ENCODE measurements at places on chromosomes 5 and 9.

- DNase-seq = no peak
These were observed 791.4 kb upstream of the CTNND2 start for GRCh38 chr5:12695651-12696050.

DNA sequence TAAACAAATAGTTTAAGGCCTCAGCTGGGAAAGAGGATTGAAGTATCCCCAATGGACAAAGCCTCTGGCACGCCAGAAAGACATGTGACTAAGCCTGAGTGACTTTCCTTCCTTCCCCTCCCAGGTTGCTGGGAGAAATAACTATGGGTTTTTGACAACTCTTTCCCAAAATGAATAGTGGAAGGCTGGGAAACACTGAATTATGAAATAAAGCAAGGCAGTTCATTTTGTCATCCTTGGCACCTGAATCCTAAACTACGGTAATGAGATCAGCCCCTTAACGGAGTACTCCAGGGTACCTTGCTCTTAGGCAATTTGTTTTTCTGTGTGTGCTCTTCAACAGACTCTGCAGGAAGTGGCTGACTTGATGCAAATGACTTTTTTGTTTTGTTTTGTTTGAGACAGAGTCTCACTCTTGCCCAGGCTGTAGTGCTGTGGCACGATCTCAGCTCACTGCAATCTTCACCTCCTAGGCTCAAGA lies 75.2 kb downstream of the LMNB1 start:
- DNase-seq = no peak

- DNase-seq = no peak
These were observed 76.1 kb downstream of the HMHB1 start for GRCh38 chr5:143887903-143888665.

- no peak for DNase-seq
These were observed 189.8 kb downstream of the TLE1 start for GRCh38 chr9:81499594-81499993.

GRCh38 chr5:107184871-107185270 lies 485.9 kb downstream of the EFNA5 start:
- no peak for DNase-seq

DNA sequence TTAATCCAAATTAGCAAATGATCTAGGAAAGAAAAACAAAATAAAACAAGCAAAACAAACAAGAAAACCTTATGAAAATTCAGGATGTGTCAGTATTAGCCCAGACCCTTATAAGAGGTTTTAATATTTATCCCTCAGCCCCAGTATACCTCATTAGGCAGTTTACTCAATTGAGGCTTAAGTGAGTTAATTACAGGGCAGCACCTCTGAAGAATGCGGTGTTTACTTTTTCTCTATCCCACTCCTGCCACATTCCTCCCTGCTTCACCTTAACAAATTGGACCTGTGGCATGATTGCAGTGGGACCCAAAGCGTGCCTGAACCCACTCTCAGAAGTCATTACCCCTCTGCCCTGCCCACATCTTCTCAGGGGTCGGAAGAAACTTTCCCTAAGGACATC lies 67.1 kb downstream of the SIL1 start:
- DNase-seq = no peak

DNA sequence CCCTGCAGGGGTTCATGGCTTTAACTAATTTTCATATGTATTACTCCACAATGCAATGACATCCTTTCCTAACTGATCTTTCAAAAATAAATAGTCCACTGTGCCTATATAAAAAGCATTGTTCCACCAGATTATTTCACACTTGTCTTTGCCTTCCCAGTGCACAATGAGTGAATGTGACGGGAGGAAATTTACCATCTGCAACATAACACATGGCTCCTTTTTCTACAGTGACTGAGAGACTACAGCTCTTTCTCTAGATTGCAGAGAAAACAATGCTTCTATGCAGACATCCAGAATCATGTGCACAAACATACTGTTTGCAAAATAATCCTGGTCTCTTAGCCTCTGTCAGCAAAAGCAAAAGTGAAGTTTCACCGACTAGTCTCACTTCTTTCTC lies 483.7 kb upstream of the PIK3R1 start:
- DNase-seq = no peak

DNA sequence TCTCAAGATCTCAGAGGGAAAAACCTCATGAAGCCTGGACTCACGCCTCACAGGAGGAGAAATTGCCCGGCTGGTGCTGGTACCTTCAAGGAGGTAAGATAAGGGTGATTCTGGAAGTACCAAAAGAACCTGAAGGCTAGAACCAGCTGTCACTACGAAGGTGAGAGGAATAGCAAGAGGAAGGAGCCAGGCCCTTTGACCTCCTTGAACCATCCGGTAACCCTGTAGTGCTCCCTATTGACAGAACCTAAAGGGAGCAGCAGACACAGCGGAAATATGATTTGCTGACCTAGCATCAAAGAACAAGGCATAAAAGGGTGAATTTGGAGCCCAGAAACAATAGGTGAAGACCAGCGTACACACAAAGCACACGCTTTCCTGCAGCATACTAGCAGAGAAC lies 92.2 kb downstream of the DOCK8 start:
- no peak for DNase-seq

DNA sequence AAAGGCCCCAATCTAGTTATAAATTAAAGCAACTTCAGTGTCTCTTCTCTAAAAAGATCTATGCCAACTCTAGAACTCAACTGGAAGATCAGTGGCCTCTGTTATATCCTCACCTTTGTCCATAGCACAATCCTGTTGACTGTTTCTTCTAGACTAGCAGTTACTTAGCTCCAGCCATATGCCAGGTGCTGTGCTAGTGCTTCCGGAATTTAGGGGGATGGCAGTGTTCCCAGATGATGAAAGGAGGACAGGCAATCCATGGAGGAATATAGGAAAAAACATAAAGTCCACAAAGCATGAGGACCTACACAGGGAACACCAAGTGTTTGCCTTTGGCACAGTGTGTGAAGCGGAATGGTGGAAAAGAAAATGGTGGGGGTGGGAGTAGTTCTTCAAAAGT lies 214.3 kb downstream of the MAPKAP1 start:
- no peak for DNase-seq

GRCh38 chr9:112169368-112169767 lies 5.7 kb downstream of the SUSD1 start:
- no peak for DNase-seq

DNA sequence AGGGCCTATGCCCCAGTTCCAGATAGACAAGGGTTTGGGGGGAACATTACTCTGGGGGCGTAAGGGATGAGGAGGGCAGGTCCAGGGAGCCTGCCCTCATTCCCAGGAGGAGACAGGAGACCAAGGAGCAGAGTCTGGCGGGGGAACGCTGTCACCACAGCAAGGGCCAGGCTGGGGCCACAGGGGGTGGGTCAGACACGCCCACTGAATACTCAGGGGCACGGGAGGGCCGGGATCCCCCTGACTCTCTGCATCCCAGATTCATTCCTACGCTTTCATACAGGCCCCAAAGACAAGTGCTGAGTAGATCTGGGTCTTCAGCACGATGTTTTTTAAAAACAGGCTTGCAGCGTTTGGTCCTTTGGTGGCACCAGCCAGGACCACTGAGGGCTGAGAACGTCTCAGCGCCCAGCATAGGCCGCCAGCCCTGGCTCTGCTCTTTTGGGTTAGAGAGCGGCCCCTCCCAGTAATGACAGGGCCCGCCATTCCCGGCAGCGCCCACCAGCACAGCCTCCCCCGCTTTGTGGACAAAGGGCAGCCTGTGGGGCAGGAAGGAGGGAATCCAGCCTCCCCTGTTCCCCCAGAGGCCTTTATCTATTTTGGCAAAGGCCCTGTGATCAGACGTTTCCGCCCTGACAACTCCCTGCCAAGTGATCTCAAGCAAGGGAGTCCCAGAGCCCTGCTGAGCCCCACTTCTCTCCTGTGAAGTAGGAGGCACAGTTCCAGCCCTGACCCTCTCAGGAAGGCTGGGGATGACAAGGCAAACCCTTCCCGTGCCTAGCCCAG lies 24.9 kb downstream of the NEK6 start:
- no peak for DNase-seq

DNA sequence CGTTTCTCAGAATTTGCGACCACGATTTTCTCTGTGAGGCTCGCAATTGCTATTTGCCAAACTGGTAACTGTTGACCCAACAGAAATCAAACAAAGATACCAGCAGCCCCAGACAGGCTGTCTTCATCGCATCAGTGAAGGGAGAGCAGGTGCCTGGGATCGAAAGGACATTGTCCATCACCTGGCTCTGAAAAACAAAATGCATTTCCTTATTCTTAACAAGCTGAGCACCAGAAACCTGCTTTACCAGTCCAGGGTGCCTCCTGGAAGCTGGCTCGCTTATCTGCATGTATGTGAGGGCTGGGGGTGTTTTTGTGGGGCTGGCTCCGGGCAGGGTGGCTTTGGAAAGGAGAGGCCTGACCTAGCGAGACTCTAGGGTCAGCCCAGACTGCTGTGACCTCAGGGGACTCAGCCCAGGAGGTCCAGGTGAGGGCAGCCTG lies 24.7 kb downstream of the WWC1 start:
- DNase-seq = peak; percentile 27

DNA sequence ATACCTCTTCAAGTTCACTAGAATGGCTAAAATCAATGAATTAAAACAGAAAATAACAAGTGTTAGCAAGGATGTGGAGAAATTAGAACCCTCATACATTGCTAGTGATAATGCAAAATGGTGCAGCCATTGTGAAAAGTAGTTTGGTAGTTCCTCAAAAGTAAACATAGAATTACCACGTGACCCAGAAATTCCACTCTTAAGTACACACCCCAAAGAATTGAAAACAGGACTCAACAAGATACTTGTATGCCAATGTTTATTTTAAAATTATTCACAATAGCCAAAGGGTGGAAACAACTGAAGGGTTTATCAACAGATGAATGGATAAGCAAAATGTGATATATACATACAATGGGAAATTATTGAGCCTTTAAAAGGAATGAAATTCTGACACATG lies 70.3 kb downstream of the BARX1 start:
- DNase-seq = no peak

- DNase-seq = no peak
These were observed 100.6 kb downstream of the HACD4 start for GRCh38 chr9:20930836-20931235.

GRCh38 chr5:154757814-154758406 lies 2.7 kb downstream of the LARP1 start:
- DNase-seq = no peak

All from NCI-H2081 (cell line).